ENCODE measurements at places on chromosomes 2 and 18.

DNA sequence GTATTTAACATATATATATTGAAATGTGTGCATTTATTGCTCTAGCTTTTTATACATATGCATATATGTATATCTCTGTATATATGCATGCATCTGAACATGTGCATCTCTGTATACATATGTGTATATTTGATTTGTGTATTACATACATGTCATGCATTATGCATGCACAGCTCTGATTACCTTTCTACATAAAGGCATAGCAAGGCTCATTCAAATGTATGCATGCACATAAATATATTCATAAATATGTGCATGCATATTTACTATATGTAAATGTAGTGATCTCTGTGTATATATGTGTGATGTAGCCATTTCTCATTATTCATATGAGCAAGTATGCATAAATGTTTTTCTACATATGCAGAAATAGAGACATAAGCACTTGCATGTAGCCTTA lies 64.6 kb downstream of the TRIB2 start:
- no peak for DNase-seq

DNA sequence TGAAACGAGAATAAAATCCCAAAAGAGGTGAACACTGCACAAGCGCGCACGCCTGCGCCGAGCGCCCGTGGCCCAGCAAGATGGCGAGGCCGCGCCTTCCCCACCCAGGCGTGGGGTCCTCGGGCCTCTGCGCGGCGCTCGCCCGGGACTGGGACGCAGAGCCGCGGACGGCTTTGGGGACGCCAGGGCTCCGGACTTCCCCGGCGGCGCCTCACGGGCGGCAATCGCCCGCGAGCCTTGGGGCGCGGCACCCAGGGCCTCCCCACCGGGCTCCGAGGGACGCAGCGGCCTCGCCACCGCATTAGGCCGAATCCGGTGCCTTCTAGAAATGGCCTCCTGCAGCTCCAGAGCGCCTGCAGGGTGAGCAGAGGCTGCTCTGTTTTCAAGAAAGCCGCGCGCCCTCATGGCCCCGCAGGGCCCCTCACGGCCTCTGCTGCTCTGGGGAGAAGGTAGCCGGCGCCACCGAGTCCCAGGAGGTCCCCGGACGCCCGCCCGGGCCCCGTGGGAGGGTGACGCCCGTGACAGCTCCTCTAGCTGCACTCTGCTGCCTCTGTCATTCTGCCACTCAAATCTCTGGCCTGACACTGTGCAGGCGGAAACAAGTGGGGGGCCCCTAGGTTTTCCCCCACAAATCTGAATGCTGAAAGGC lies 35.9 kb upstream of the POMC start:
- DNase-seq = no peak

DNA sequence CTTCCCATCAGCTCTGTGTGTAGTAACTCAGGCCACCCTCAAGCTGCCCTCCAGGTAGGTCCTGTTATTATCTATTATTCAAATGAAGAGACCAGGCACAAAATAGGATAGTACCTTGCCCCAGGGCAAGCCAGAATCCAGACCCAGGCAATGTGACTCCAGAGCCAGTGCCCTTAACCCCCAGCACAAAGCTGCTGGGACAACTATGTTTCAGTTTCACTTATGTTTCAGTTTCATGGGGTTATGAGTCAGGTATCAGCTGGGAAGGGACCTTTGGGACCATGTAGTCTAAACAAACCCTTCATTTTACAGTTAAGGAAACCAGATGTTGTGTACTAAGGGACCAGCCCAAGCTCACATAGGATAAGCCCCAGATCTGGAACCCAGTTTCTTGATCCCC lies 10.0 kb downstream of the HK2 start:
- peak; percentile 76 for DNase-seq

DNA sequence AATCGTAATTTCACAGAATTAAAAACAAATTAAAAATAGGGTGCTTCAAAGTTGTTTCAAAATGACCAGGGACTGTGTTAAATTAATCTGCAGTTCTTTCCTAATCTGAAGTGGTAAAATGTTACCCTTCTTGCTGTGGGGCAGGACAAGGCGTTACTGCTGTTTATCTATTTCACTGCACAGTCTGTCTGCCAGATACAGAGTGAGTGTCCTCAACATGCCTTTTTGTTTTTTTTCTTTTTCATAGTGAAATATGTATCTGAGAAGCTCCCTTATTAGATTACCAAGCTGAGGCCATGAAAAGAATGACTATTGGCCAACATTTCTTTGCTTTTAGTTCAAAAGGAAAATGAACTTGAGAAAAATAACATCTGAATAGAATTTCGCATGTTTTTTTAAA lies 38.0 kb downstream of the KCTD1 start:
- DNase-seq = peak; percentile 17

GRCh38 chr18:3984163-3984757 lies 470.8 kb downstream of the DLGAP1 start:
- DNase-seq = no peak
